HS-27A (cell line): ENCODE measurements at places on chromosomes 3 and 15.

- no peak for DNase-seq
Observed at GRCh38 chr3:121018917-121019321, 110.9 kb downstream of the STXBP5L start.

DNA sequence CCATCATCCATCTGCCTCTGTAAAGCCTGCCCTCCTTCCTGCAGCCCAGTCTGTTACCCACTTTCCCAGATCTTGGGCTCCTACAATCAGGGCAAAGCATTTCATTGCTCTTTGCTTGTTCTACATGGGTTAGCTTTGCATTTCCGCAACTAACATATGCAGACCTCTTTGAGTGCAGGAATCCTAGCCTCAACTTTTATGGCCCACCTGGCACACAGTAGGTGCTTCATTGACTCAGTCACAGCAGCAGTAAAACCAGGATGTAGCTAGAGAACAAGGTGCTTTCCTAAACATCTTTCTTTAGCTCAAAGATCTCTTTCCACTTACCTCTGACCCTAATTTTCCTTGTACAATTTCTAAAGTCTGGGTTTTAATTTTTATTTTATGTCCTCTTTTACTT lies 3.5 kb downstream of the CD80 start:
- DNase-seq: no peak

DNA sequence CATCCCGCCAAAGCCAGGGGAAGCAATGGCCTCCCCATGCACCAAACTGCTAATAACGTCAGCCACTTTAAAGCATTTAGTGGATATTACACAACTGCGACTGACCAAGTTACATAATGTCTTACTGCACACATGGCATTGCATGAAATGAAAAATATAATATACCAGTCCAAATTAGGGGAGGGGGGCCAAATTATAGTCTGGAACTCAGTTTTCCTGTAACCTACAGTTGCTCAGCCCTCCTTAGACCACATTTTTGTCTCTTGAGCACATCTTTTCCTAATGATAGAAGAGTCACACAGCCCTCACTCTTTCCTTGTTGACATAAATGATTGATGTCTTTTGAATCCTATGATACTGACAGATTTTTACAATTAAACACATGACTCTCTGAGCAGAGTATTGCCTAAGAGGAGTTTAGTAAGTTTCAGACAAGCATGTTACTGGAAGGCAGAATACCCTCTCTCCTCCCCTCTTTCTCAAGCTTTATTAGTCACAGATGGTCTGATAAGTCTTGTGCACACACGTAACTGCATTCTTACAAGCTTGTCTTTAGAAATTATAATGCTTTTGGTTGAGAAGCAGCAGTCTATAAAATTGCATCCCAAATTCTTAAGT lies 1.1 kb upstream of the PLD1 start:
- DNase-seq: no peak

DNA sequence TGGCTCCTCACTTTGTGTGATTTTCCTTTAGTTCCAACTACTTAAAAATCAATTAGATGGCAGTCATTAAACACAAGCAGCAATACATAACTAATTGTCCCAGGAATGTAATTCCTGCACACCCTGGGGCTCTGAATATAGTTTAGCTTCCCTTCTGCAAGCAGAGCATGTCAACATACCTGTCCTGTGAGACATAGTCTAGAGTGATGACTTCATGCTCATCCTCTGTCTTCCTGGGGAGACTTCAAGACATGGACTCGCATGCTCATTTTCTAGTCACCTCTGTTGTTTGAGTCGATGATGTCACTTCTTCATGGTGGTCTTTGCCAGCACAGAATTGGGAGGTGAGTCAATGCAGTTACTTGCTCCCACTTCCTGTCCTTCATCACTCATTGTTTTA lies 15.7 kb downstream of the C3orf52 start:
- DNase-seq: no peak
